NCI-H1417 treated with DMSO at 0.1 percent for 48 hours (cell line): ENCODE measurements at places on chromosomes 7 and 10.

- DNase-seq: no peak
Observed at GRCh38 chr10:123962756-123963530, 71.3 kb upstream of the CPXM2 start.

GRCh38 chr7:89607792-89608191 is 546.5 kb upstream of the STEAP1 start:
- peak; percentile 11 for DNase-seq

DNA sequence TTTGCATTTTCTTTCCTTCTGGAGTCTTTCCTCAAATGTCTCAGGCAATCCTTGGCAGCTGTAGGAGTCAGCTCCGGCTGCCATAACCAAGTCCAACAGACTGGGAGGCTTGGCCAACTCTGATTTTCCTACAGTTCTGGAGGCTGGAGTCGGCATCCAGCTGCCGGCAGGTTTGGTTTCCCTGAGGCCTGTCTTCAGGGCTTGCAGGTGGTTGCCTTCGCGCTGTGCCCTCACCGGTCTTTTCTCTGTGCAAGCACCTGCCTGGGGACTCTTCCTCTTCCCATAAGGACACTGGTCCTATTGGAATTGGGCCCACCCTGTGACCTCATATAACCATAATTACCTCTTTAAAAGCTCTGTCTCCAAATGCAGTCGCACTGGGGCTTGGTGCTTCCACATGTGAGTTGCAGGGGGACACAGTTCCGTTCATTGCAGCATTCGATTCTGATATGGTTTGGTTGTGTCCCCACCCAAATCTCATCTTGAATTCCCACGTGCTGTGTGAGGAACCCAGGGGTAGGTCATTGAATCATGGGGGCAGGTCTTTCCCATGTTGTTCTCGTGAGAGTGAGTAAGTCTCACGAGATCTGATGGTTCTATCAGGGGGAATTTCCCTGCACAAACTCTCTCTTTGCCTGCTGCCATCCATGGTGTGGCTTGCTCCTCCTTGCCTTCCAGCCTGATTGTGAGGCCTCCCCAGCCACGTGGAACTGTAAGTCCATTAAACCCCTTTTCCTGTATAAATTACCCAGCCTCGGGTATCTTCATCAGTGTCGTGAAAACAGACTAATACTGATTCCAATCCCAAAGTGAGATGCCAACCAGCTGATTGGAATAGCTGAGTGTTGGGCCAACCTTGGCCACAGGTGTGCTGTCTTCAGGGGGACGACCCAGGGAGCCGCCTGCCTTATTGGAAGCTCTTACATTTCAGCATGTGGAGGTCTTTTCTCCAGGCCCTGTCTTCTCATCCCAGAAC is 7.9 kb downstream of the GALNTL5 start:
- no peak for DNase-seq

- no peak for DNase-seq
Observed at GRCh38 chr10:86968994-86969355, 693 bp downstream of the ADIRF start.

- DNase-seq: no peak
Observed at GRCh38 chr10:126349101-126349500, 39.2 kb downstream of the ADAM12 start.

- no peak for DNase-seq
Observed at GRCh38 chr7:132503415-132503814, 72.9 kb downstream of the PLXNA4 start.

GRCh38 chr10:3740157-3740871 is 44.7 kb downstream of the KLF6 start:
- DNase-seq: no peak

DNA sequence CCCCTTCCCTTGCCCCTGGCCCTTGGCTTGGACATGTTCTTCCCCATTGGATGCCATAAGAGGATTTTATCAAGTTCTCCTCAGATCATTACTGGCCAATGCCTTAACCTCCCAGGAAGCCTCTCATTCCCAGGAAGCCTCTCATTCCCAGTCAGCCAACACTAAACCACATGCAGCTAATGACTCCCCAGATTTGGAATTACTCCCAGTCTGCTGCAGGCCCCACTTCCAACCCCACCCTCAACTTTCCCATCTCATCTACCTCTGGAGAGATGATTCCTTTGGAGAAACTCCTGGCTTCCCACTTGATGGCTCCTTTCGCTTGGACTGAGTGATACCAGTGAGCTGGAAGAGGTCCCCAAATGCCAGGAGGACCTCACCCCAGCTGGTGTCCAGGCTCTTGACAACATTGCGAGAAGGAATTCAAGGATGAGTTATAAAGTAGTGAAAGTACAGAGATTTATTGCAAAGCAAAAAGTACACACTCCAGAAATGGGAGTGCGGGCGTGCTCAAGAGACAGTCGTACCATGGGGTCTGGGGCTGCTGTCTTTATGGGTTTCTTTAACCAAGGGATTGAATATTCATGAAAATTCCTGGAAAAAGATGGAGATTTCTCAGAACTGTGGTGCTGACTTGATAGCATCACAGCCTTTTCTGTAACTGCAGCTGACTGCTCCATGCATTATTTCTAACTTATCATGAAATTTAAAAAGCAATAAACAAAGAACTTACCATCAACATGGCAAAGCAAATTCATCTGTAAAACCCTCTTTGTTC is 117.2 kb upstream of the ADCY1 start:
- no peak for DNase-seq
